Peyer's patch (tissue), 4 donors: ENCODE measurements at places on chromosomes 2 and 18.
A peak's percentile ranks its signal among the peaks of the same experiment; 100 is the strongest.

DNA sequence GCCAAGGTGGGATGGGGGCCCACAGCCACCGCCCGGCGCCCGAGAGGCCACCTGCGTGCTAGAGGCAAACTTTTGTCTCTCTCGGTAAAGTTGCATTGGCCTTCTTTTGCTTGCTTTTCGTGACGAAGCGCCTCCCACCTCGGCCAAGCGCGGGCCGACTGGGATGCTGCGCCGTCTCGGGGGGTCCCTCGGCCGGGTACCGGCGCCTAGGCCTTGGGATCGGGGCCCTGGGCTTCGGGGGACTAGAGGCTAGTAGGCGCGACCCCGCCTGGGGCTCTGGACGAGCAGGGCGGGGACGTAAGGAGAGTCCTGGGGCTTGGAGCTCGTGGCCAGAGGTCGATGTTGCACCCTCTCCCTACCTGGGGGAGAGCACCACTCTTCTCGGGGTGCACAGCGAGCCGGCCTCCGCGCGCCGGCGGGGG, 545 bp downstream of the GLI2 start:
- DNase-seq: no peak

GRCh38 chr18:9521770-9522169, 46.5 kb downstream of the RALBP1 start:
- DNase-seq: peak; percentile 58

DNA sequence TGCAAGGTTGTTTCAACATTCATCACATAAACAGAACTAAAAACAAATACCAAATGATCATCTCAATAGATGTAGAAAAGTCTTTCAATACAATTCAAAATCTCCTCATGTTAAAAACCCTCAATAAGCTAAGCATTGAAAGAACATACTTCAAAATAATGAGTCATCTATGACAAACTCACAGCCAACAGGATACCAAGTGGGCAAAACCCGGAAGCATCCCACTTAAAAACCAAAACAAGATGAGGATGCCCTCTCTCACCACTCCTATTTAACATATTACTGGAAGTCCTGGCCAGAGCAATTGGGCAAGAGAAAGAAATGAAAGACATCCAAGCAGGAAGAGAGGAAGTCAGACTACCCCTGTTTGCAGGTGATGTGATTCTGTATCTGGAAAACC, 992.2 kb upstream of the PIK3C3 start:
- DNase-seq: no peak

DNA sequence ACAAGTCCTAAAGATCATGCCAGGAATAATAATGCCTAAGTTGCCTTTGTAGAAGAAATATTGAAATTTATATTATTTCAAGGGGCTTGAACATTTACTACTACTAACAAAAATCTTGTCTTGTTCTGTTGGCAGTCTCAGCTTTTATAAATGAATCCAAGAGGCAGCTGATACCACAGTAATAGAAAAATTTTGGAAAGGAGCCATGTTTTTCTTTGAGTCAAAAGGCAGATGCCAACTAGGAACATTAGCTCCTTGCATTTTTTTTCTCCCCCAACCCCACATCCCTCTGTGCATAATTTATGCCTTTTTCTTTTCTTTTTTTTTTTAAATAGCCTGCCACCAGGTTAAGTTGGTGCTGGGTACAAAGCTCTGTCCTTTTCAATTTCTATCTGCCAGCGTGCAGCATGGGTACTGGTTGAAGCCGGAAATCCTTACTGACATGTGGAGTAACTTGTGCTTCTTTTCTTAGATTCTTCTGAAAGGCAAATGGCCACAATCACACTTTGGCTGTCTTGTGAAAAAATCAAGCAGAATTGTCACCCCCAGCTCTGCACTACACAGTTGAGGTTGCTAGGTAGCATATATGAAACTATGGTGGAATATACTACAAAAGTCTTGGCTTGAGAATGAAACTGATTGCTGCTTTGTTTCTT, 98.8 kb downstream of the RHBDD1 start:
- no peak for DNase-seq

GRCh38 chr2:224816816-224817215, 100.7 kb upstream of the CCDC195 start:
- no peak for DNase-seq

- no peak for DNase-seq
Measured at GRCh38 chr2:46656640-46657039, 177.3 kb downstream of the TMEM247 start.

- DNase-seq: no peak
Measured at GRCh38 chr2:23524261-23524706, 139.3 kb downstream of the KLHL29 start.

DNA sequence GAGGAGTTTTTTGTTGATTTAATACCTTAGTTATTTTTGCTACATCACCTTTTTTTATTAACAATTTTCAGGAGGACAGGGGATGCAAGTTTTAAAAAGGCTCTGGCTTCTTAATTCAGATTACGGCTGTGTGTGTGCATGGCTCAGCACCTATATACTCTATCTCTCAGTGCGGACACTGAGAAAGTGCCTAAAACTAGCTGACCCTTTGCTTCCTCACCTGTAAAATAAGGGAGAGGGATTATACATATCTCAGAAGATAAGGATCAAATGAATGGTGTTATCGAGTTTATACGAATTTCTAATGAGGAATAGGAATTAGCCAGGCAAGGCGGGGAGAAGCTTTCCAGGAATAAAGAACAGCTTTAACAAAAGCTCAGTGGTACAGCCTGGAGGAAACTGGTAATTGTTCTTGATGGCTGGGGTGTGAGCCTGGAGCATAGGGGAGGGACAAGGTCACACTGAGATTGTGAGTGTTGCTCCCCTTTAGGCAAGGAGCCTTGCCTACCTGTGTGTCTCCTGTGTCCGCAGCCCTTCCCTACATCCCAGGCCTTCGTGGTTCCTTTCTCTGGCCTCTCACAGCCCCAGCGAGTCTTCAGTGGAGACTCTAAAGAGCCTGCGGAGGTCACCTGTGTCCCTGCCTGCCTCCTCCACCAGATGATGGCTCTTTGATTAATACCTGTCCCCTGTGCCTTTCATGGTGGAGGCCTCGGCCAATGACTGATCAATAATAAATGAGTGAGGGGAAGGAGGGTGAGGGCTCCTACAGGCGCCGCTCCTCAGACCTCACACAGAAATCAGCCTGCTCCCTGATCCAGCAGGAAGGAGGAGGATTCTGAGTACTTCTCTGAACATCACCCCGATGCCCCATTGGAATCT, 92.7 kb downstream of the DDX1 start:
- DNase-seq: no peak

GRCh38 chr2:30694286-30695055, 112.8 kb downstream of the CAPN13 start:
- no peak for DNase-seq

DNA sequence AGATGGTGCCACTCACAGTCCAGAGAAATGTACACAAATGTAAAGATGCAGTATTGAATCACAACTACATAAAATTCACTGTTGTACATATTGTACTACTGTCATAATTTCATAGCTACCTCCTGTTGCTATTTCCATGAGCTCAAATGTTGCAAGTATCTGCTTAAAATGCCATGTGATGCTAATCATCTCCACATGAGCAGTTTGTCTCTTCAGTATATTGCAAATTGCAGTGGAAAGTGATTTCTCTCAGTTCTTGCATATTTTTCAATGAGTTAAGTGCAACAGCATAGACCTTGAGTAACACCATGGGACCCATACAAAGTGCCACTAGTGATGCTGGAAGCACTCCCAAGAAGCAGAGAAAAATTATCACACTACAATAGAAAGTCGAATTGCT, 51.9 kb downstream of the MAIP1 start:
- no peak for DNase-seq

- DNase-seq: no peak
Measured at GRCh38 chr18:62264984-62265383, 60.1 kb upstream of the TNFRSF11A start.
